Globus pallidus (tissue), 1 donor: ENCODE measurements at places on chromosomes 3 and 15.
A peak's percentile ranks its signal among the peaks of the same experiment; 100 is the strongest.

- DNase-seq: no peak
Observed at GRCh38 chr3:48057521-48057920, 41.3 kb upstream of the MAP4 start.

DNA sequence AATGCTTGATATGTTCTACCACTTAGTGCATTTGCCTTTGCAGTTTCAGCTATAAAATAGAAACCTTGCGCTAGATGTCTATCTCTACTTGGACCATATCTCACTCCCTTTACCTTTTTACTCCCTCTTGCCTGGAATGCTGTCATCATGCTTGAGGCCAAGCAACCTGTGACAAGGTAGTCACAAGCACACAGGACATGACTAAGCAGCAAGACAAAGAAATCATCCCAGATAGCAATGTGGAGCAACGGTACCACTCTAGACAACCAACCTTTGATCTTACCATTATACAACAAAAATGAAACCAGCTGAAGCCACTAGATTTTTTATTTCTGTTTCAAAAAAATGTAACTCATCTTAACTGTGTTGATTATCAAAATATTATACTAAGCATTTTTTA, 50.5 kb upstream of the SPSB4 start:
- no peak for DNase-seq

DNA sequence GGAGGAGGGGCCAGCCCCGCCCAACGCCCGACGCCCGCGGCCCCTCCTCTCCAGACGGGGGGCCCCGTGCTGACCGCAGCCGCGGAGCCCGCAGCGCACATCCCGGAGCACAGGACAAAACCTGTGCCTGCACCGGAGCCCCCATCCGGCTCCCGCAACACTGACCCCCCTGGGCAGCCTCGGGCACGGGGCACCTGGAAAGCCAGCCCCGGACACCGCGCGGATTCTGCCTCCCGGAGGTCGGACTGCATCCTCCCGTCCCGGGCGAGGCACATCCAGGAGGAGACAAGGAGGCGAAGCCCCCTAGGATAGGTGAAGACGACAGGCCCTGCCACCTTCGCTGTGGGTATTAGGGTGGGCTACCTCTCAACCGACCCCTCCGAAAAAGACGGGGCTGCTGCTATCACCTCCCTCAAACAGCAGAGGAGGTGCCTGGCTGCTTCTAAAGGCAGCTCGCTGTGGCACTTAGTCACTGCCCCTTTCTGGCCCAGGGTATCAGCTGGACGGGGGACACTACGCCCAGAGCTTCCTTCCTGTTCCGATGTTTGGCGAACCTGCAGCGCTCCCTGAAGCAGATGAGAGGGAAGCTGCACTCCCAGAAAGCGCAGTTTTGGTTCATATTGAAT, 10.6 kb downstream of the XXYLT1 start:
- no peak for DNase-seq

DNA sequence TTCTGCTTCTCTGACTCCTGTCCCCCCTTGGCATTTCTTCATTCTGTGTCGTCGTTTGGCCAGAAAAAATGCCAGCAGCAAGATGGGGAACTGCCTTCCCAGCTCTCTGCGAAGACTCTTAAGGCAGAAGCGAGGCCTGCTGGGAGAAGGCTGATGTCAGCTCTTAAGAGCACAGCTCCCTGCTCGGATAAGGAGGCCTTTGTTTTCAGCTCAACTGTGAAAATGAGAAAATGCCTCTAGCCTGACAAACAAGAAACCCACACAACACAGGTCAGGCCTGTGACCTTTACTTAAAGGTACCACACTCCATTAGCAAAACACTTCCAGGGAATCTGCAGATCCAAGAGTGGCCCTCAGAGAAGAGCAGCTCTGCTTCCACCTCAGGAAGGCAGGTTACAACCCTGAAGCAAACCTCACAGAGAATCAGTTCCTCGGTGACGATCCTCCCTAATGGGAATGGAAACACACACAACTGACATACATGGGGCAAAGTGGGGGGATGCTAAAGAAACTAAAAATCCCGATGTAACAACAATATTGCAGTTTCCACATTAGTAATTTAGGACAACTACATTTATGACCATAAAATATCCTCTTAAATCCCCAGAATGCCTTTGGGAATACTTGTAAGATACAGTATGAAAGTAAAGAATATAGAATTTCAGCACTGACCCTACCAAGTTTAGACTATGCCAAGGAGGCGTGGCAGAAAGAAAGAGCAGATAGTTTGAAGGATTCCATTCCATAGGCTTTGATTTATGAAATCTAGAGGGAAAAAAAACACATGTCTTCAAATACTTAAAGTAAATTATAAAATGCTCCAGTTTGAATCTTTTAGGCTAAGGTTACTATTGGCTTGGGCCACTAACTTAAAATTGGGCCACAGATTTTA, 52.1 kb downstream of the VGLL4 start:
- peak; percentile 95 for DNase-seq

DNA sequence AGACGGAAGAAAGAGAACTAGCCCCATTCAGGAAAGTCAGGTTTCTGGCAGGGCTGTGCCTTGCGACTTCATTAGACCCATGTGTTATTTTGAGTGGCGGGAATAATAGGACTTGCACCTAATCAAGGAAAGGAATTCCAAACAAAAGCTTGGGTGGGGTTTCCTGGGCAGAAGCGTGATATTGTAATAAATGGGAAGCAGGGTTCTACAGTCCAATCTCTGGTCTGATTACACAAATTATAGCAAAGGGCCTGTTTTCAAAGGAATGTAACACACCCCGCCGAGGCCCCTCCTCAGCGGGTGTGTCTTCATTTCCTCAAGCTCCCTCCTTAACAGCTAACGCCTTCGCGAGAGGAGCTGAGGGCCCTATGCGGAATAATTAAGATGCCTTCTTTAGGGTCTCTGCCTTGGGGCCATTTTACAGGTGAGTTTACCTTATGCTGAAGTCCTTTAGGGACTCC, 396.0 kb upstream of the C2CD4B start:
- DNase-seq: no peak

GRCh38 chr15:29432191-29433049, 162.8 kb upstream of the NSMCE3 start:
- DNase-seq: no peak

- DNase-seq: peak; percentile 11
Observed at GRCh38 chr3:140499114-140499757, 178.6 kb upstream of the TRIM42 start.

- DNase-seq: no peak
Observed at GRCh38 chr15:22265056-22265945, 185.0 kb downstream of the OR4M2 start.

- DNase-seq: no peak
Observed at GRCh38 chr15:72820278-72820677, 36.7 kb upstream of the ADPGK start.

DNA sequence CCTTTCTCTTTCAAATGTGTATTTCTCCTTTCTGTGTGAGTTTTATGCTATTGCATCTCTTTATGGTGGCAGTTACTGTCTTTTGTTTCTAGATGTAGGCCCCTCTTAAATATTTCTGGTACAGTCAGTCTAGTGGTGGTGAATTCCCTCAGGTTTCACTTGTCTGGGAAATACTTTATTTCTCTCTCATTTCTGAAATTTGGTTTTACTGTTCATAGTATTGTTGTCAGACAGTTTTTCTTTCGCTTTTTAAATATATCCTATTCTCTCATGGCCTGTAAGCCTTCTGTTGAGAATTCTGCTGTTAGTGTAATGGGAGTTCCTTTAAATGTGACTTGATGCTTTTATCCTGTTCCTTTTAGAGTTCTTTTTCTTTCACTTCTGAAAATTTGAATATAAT, 874.0 kb downstream of the PLOD2 start:
- DNase-seq: no peak

DNA sequence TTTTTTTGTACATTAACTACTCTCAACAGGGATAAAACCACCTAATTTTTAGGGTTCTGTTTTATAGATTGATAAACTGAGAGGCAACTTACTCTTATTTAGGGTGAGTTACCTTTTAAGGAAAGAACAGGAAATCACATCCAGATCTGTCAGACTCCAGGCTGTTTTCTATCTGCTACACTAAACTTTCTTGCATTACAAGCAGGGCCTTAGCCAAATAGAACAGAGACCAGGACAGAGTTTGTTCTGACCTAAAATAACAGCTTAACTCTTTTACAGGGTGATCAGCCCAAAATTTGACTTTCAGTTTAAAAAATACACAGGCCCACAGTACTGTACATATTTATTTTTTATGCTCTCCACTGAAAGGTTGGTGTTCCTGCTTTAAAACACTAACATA, 38.6 kb downstream of the SGO1 start:
- DNase-seq: no peak

DNA sequence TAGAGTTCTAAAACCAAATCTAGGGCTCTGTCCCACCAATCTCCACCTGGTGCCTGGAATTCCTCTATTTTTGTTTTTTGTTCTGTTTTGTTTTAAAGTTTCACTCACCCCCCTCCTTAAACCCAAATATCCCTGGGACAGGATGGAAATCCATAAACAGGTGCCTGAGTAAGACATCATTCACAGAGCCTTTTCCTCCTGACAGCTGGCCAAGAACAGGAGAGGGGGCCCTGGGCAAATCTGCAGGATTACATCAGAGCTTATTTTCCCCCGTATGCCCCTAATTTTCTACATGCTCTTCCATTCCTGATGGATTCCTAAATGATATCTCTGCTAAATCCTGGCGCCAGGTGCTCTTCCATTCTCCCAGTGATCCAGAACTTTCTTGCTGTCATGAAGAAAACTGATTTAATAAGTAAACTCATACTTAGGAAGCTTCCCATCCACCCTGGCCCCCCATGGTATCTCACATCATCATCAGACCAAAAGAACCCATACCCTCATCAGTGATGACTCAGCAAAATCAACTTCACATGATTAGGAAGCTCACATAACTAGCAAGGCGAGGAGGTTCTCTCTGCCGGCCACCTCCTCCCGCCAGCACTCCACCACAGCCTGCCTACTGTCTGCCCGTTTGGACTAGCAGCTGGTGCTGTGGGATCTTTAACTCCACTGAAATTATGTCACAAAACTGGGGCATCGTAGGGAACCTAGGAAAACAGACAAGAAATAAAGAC, 61.0 kb downstream of the LIPC start:
- no peak for DNase-seq

- DNase-seq: no peak
Observed at GRCh38 chr3:171428321-171428787, 31.9 kb downstream of the TNIK start.

GRCh38 chr15:79740561-79740960, 156.3 kb downstream of the MTHFS start:
- DNase-seq: no peak

GRCh38 chr3:122996038-122996580, 31.5 kb downstream of the SEMA5B start:
- peak; percentile 59 for DNase-seq

GRCh38 chr15:57320631-57321220, 55.6 kb upstream of the CGNL1 start:
- no peak for DNase-seq

DNA sequence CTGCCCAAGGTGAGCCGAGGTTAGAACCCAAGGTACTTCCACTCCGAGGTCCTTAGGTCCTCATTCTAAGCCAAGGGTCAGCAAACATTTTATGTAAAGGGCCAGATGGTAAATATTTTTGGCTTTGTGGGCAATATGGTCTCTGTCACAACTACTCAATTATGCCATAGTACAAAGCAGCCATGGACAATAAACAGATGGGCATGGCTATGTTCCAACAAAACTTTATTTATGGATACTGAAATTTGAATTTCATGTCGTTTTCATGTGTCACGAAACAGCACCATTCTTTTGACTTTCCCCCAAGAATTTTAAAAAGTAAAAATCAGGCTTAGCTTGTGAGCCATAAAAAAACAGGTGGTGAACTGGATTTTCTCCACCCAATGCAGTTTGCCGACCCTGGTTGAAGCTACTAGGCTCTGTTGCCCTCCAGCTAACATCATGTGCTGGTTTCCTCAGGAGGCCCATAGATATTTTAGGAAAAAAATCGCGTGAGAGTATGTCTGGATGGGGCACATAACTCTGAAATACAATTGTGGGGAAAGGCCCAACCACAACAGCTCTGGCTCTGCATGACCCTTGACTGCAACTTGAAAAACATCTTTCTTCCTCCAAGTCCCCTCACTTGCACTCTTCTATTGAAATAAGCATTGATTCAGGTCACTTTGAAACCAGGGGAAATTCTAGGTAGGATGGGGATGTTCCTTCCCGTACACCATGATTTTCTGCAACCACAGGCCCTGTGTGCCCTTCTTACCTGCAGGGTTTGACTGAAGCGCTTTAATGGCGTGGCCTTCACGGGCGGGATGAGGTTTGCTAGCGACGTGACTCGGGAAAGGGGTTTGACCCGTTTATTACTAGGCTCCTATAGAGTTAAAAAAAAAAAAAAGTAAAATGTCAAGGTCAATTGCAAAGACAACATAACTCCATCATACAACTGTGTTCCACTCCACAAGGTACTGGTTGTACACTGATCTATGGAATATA, 28.5 kb downstream of the ARHGEF3 start:
- no peak for DNase-seq

DNA sequence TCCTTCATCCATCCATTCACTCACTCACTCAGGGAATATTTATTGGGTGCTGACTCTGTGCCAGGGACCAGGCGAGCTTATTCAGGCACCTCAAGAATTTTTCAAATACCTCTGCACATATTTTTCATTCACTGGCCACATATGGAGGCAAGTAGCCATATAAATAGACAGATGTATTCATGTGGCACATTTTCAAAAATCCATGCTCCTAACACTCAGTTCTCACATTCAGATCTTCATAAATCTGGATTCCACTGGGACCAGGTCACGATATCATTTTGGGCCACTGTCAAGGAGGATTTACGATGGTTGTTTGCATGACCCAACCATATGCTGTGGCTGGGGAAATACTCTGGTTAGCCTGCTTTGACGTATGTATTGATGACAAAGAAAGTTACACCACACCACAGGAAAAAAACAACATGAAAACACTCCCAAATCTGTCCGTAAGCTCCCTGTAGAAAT, 241.8 kb upstream of the LRTM1 start:
- no peak for DNase-seq

DNA sequence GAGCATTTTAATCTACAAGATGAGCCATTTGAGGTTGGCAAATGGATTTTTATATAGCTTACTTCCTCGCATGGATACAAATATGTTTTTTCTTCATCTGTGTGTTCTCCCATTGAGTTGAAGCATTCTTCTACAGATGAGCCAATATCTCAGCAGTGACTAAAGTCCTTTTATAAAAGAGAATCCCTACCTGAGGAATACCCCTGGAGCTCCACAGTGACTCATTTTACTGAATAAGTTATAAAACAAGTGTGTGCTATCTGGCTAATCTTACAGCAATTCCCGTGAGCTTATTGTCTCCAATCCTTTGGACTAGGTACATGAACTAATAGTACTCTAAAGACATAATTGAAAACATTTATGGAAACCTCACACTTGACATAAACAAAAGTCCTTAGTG, 354.2 kb upstream of the BCHE start:
- DNase-seq: no peak

DNA sequence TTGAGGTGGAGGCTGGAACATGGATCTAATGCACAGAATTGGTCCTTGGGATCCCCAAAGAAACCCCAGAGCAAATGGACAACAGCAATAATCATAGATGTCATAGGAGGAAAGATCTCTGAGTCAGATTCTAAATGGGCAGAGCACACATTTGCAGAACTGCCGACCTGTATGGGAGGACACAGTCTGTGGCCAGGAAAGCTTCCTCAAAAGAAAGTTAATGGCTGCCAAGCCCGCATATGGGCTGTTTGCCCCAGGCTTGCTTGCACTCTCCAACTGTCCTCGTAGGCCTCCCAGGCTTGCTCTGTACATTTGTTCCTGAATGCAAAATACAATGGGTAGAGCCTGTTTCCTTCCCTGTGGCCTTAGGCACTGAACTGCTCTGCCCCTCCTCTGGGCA, 102.0 kb upstream of the PLXNA1 start:
- DNase-seq: no peak

GRCh38 chr15:51947124-51947523, 24.5 kb downstream of the LEO1 start:
- no peak for DNase-seq
